Tongue (tissue), 3 donors: ENCODE measurements at places on chromosomes 11 and 22.

GRCh38 chr11:58192229-58192628 lies 3.4 kb downstream of the OR9Q2 start:
- DNase-seq = no peak

GRCh38 chr11:96008161-96008720 lies 84.3 kb upstream of the MTMR2 start:
- peak; percentile 29 for DNase-seq

DNA sequence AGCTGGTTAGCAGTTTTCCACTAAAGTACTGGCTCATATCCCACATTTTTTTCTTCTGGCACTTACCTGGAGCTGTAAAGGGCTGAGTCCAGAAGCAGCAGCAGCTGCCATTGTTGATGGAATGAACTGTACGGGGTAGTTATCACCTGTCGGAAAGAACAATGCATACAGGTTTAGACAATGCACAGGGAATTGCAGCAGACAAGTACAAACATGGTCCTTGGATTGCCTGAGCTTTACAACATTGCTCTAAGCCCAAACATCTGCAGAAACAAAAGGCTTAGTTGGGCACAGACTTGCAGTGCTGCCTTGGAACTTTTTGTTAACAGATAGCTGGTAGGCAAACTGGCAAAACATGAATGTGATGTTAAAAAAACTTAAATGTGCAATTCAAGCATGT lies 258.8 kb downstream of the SOX6 start:
- DNase-seq = peak; percentile 78

DNA sequence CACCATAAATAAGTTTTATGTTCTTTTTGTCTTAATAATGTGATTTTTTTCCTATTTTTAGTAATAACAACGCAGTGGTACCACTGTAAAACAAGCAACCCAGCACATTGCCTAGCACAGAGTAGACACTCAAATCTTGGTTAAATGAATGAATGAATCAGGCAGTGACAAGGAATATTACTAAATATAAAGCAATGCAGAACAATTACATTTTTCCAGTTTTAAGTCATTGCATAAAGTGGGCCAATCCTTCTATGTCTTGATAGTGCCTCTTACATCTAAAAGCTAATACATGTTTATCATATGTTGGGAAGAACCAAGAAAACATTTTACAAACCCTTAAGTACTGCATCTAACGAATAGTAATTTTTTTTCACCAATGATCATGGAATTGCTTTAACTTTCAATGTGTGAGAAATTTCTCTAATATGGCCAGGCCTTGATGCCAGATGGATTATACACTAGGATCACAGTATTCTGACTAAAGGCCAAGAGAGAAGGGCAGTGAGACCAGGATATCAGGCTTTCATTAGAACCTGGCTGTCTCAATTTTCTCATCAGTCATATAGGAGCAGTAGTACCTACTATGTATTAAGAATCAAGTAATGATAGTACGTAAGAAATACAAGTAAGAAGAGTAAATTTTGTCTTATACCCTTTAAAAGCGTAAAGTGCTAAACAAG lies 88.5 kb downstream of the TRIM44 start:
- DNase-seq = no peak

GRCh38 chr11:99020352-99021225 lies at the start of gene CNTN5:
Gene CNTN5, plus strand, starts transcription at chr11:99020949.
- peak; percentile 85 for DNase-seq

DNA sequence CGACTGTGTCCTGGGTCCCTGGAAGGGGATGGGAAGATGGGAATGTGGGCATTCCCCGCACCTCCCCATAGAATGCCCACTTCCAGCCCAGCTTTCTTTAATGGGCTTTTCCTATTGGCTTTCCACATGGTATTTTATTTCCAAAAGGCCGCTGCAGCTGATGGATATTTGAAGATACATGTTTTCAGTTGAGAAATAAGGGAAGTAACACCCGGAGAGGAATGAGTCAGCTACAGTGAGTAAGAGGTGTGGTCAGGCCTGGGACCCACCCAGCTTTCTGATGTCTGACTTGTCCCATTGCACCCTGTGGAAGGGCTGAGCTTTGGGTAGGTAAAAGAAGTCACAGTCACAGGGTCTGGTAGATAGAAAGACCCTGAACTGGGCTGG lies 476.9 kb downstream of the MIAT start:
- DNase-seq = no peak

DNA sequence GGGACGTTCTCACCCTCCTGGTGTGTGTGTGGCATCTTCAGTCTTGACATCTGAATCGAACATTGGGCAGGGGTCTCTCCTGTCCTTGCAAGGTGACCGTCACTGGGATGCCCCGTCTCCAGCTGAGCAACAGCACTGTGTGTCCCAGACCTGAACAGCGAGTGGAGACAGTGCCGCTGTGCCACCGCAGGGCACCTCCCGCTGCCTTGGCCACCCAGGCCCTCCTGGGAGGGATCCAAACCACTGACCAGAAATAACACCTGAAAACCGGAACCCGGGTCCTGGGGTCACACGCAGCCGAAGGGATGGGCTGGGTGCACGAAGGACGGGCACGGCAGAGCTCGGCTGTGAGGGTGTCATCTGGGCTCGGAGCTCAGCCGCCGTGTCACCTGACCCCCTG lies 102.2 kb downstream of the BRD1 start:
- DNase-seq = no peak

DNA sequence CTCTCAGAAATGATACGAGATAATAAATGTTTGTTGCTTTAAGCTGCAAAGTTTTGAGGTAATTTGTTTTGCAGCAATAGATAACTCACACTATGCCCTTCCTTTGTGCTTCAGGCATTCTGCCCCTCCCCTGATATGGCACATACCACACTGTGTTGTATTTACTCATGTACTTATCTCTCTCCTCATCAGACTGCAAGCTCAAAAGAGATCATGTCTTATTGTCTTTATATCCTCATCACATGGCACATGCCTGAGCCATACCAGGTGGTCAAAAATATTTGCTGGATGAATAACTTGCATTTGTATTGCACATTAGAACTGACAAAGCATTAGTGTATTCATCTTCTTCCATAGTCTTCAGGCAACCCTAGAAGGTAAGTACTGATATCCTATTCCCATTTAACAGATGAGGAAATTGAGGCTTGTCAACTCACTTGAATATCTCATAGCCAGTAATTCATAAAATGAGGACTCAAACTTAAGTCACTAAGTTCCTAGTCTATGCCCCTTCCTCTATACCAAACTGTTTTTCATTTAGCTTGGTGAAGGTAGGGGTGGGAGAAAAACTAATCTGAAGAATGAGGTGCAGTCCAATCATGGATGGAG lies 83.9 kb upstream of the EED start:
- DNase-seq = no peak

DNA sequence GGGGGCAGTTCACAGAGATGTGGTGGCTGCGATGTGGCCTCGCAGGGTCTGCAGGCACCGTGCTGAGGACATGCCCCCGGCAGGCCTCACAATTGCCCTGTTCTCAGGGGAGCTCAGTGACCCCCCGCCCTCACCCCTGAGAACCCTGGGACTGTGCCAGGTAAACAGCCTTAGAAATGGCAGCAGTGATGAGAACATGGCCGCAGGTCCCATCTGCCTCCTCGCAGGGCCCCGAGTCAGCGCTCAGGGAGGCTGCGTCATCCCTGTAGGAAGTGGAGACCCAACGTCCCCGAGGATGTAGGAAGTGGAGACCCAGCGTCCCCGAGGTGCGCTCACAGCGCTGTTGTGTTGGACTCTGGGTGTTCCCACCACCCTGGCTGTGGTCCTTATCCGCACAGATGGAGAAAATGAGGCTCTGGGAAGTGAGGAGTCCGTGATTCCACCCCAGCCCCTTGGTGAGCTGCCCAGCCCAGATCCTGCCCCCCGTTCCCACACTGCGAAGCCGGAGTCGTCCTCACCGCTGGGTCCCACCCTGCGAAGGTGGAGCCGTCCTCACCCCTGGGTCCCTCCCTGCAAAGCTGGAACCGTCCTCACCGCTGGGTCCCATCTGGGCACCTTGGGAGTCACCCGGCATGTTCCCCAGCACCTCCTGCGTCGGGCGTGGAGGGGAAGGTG lies 1086.8 kb downstream of the BRD1 start:
- DNase-seq = no peak

GRCh38 chr11:126355926-126356897 lies 726 bp downstream of the ST3GAL4 start:
- DNase-seq = peak; percentile 51

GRCh38 chr11:65973439-65974110 lies 12.0 kb downstream of the SART1 start:
- no peak for DNase-seq

GRCh38 chr11:73340164-73340563 lies 32.1 kb downstream of the ARHGEF17 start:
- DNase-seq = no peak

DNA sequence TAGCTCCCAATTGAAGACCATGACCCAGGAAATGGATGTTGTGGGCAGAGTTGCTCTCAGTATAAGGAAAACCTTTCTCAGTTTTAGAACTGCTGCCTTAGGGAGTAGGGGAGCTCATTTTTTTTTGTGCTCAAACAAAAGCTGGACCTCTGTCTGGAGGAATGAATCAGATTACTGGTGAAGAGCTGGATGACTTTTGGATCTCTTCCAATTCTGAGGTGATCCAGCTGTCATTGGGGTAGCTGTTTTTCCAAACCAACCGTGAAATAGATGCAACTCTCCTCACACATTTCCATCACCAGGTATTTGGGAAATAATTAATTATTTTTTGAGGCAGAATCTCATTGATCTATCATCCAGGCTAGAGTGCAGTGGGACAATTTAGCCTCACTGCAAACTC lies 251.3 kb upstream of the PLET1 start:
- DNase-seq = no peak

GRCh38 chr22:36589856-36590255 lies 60.9 kb upstream of the EIF3D start:
- DNase-seq = peak; percentile 48

DNA sequence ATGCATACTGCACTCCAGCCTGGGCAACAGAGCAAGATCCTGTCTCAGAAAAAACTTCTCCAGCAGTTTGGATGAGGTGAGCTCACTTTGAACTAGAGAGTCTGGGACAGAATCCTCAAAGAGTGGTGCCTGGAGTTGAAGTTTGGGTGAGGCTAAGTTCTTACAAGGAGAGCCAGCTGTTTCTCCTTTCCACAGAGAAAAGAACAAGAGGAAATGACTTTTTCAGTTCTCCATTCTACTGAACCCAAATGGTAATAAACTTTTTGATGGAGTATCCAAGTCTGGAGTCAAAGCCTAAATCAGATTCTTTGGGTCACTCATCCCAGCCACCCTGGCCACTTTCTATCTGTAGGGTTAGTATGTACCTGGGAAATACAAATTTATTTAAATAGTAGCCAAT lies 102.7 kb downstream of the TRAF6 start:
- no peak for DNase-seq

GRCh38 chr11:9176550-9176949 lies 85.2 kb upstream of the SCUBE2 start:
- no peak for DNase-seq

DNA sequence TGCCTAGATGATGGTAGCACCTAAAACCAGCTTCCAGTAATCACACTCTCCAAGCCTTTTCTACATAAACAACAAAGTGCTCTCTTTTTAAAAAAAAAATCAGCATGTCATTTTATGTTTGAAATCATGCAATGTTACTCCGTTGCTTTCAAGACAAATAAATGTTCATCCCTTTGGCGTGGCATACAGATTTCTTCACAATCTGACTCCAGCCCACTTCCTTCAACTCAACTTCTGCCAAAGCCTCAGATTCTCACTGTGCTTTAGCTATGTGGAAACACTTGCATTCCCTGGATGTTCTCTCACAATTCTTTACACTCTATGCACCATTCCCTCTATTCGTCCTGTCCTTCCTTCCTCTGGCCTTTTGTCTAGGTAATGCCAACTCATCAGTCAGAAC lies 206.3 kb upstream of the BLID start:
- no peak for DNase-seq

DNA sequence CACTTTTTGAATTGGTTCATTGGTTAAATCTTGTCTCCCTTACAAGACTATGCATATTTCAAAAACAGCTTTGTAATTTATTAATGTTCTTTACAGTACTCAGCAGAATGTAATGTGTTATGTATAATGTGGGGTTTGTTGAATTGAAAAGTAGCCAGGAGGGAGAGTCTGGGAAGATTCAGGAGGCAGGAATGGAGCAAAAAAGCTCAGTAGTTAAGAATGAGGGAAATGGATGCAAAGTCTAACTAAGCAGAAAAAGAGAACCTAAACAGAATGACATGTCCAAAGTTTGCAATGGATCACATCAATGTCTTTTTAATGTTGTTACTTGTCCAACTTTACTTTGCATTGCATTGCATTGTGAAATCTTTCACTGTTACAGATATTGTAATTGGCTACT lies 86.5 kb upstream of the CARD18 start:
- DNase-seq = peak; percentile 20

DNA sequence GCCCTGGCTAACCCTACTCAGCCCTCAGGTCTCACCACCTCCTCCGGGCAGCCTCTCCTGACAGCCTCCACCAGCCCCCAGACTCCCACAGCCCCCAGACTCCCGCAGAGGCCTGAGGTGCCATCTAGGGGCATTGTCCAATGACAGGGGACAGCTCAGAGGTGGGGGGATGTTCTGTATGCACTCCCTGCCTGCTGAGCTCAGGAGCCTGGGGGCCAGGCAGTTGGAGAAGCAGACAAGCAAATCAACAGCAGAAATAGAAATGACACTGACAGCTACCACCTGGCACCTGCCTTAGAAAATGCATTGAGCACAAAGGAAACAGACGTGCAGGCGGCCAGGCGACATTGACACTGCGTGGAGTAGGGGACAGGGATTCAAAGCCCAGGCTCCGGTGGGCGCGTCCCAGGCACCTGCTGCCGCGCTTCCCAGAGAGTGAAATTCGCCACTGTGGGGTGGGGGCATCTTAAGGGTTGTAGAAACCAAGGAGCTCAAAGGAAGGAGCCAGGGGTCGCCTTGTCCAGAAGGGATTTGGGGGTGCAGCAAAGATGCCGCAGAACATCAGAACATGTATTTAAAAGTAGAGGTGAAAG lies 22.5 kb upstream of the WNT7B start:
- DNase-seq = no peak

DNA sequence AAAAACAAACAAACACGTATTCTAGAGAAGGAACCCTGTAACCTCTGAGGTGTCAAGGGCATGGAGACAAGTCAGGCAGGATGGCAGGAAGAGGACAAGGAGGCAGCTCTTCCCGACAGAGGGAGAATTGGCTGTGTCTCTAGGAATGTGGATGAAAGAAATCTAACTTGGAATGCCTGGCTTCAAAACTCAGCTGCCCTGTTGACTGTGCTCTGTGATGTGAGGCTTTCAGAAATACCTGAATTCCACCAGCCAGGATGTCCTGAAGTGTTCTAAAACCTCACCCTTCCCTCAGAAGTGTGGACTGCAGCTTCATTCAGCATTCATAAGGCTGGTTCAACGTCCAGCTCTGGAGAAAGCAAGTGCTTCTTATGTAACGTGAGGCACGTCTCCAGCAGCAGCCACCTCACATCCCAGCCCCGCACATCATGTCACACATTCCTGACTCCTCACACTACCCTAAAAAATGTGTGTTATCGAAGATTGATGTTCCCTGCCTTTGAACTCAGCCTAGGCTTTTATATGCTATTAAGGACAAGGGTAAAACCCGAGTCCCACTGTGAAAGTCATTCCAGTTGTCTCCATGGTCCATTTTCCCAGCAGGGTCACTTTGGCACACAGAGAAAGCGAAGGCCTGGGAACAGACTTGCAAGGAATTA lies 398.9 kb downstream of the ETS1 start:
- no peak for DNase-seq
